ENCODE measurements at places on chromosomes 5 and 9. TPM values are rescaled to one million over a fixed set of nuclear protein-coding genes. Genes with fewer than 3 reads are reported as not detected.
A peak's percentile ranks its signal among the peaks of the same experiment; 100 is the strongest.

DNA sequence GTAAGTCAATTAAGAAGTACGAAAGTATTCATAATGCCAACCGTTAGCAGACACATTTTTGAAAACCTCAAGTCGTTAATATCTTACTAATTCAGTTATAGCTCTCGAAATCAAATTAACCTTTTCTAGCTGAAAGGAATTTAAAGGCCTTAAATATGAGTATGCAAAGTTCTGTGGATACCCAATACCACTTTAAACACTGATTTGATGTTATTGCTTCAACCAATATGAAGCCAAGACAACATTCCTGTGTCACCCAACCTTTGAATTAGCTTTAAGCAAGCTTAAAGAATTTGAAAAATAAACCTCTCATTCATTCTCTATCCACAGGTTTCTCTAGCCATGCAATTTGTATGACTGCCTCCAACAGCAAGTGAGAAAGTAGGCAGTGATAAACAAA lies 204.5 kb downstream of the MCTP1 start:
- DNase-seq, result no peak

GRCh38 chr9:123775289-123776284 lies 154.3 kb downstream of the DENND1A start:
- DNase-seq, result no peak

DNA sequence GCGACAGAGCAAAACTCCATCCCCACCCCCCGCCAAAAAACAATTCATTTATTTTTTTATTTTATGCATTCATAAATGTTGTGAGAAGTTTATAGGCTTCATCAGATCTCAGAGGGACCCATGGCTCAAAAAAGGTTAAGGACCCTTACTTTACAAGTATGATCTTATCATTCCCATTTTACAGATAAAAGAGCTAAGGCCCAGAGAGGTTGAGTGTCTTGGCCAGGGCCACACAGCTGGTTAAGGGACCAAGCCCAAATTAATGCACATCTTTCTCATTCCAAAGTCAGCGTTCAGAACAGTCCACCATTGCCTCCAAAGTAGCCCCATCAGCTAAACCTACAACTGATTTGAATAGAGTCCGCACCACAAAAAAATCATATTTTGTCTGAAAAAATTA lies 67.8 kb downstream of the PPARGC1B start:
- DNase-seq, result no peak

GRCh38 chr9:131593936-131594665 lies 48.8 kb downstream of the PRRT1B start:
- no peak for DNase-seq

DNA sequence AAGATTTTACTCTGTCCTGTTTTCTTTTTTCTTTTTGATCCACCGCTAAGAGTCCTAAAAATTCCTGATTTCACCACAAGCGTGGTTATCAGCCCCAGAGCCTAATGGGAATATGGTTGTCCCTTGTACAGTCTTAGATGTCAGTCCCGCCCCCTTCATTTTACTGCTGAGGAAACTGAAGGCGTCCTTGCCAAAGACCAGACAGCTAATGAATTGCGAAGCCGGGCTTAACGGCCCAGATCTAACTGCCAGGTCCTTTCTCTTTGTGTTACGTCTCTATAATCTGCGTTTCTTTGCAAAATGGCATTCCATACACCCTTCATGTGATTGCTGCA lies 497 bp downstream of the NSA2 start:
- DNase-seq, result no peak

GRCh38 chr5:76617229-76617628 lies 6.0 kb downstream of the F2RL2 start:
- no peak for DNase-seq

DNA sequence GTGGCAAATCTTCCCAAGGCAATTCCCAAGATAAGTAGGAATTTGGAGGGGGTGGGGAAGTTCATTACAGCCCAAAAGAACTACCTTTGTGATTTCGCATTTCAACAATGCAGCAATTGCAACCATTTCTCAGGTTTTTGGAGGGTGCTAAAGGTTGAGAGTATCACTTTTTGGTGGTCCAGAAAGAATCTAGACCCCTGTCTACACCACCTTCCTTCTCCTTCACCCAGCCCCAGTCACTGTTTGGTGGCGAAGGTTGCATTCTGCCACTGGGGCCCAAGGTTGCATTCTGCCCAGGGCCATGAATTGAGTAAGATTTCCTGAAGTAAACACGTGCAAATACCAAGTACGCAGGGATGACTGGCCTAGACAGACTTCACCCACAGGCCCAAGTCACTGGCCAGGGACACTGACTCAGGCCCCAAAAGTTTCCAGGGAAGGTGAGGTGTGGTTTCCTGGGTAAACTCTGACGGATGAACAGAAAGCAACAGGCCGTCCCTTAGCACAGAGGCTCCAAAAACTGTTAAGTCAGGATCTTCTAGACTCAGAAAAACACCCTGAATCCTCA lies 5.7 kb downstream of the PDE6A start:
- DNase-seq, result no peak

- DNase-seq, result no peak
Observed at GRCh38 chr5:20476016-20476415, 488.0 kb upstream of the CDH18 start.

GRCh38 chr5:14250084-14250695 lies 107.0 kb downstream of the TRIO start:
- DNase-seq, result peak; percentile 69

DNA sequence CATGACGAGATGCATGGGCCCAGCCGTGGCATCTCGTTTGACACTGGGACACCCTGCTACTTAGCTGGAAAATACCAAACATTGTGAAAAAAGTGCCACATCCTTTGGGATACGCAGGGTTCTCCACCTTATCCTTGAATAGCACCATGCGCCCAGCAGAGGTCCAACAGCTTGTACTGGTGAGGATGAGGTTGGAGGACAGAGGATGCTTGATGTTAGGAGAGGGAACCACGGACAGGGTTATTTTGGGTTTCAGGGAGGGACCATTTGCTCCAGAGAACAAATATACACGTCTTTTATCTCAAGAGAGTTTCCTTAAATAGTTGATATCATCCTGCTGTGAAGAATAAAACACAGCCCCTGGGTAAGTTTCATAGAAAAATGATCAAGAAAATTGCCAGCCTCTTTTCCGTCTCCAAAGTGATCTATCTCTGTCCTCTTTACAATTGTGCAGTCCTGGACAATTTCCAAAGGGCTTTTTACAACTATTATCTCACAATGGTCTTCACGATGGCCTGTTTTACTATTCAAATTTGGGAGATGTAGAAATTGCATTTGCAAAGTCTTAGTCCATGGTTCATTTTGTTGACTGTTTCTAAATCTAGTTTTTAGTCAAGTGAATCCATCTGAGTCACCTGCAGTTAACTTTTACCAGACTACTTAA lies 19.9 kb upstream of the FRRS1L start:
- DNase-seq, result no peak

GRCh38 chr5:154770111-154770510 lies 14.9 kb downstream of the LARP1 start:
- no peak for DNase-seq

Gene FIBCD1
- 0.44 TPM for polyA plus RNA-seq

Gene PLAC8L1
- polyA plus RNA-seq, result 0.97 TPM

Gene FOXD4L4
- polyA plus RNA-seq, result not detected

Gene AP3B1
- polyA plus RNA-seq, result 74.8 TPM

Gene WDR38
- 0.27 TPM for polyA plus RNA-seq

Gene SPAAR
- polyA plus RNA-seq, result 1.3 TPM

Gene S1PR3
- polyA plus RNA-seq, result 60.5 TPM

Gene IL5
- 0.18 TPM for polyA plus RNA-seq

Gene PROB1
- 2.0 TPM for polyA plus RNA-seq

Gene IFNA6
- polyA plus RNA-seq, result not detected
